ENCODE measurements at places on chromosomes 11 and 22.
A peak's percentile ranks its signal among the peaks of the same experiment; 100 is the strongest.

GRCh38 chr11:118705791-118706545, 26.5 kb upstream of the TREH start:
- no peak for DNase-seq

GRCh38 chr11:46450846-46451477, 59.4 kb upstream of the CHRM4 start:
- no peak for DNase-seq

DNA sequence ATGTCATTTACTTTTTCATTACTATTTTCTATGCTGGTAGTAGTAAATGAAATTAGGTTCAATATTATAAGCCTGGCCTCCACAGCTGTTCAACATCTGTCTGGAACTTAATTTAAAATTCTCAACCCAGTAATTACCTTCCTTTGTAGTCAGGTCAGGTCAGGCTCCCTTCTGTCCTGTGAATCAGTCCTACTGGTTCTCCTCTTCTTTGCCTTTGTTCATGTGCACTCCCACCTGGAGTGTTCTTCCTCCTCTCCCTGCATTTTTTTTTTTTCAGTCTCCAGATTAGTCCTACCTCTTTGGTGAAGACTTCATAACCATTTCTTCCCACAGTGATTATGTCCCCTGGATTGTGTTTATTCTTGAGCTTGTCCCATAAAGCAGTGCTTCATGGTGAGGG, 67.9 kb downstream of the DKK3 start:
- no peak for DNase-seq

GRCh38 chr11:44451706-44452105, 113.8 kb upstream of the CD82 start:
- no peak for DNase-seq

GRCh38 chr11:37370817-37371216, 772.8 kb upstream of the RAG2 start:
- no peak for DNase-seq

DNA sequence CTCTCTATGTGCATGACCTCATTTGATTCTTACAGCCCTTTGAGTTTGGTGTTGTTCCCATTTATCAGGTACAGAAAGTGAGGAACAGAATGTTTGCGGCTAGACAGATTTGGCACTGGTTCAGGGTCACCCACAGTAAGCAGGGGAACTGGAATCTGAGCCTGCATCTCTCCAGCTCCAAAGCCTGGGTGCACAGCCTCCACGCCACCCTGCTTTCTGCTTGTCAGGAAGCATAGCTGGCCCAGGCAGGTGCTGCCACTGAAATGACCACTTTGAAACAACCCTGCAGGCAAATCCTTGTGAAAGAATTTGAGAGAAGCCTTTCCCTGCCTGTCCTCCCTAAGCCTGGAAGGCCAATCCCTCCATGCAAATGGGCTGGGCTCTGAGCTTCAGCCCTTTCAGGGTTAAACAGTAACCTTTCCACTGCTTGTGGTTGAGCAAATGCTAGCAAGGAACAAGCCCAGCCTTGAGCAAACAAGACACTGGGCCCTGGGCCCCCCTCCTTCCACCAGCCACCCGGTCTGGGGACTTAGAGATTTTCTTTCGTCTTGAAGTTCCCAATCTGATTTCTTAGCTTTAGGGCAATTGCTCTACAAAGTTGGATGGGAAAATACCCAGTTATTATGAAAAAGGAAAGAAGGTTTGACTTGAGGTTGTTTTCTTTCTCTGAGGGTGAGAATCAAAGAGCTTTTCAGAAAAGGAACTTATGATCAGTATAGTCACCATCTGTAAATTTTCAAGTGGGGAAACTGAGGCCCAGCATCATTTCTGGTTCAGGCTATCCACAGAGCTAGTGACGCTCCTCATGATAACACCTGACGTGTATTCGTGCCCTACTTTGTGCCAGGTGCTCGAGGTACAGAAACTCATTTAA, 19.4 kb downstream of the EHF start:
- peak; percentile 66 for DNase-seq
